Trophoblast cell (in vitro differentiated cells and primary cell): ENCODE measurements at places on chromosomes 3 and 15.

DNA sequence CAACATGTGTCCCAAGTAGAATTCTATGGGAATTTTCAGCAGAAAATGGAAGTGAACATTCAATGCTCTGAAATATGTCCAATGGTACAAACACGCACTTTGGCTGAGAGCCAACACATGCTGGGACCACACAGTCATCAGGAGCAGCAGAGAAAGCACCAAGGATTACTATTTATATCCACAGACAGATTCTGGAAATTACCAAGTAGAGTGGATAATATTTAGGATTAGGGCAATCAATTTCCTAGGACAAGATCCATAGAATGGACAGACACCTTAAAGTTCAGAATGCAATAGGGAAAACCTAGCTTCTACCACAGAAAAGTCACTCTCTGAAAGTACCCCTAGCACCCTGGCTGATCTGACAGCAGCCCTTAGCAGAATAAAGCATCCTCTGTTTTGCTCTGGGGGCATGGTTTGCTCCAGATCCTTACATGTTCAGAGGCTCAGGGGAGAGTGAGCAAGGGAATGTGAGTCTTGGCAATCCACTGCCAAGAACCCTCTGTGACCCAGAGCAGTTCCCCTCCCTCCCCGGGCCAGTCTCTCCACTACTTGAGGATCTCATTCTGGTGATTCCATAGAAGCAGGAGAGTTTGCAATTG lies 206.0 kb upstream of the WNT5A start:
- no peak for DNase-seq

DNA sequence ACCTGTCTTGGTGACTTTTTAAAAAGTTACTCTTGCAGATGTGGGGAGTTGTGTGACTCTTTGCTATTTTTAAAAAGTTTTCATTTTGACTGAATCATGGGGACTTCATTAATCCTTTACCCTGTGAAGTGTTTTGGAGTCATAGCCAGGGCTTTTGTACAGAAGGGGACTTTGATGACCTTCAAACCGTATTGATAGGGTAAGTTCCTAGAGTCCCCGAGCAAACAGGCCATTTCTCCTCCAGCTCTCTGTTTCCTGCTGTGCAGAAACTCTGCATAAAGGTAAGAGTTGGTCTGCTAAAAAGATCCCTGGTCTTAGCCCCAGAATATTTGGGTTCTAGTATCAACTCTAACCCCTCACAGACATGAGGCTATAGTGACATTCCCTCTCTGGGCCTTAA lies 170.8 kb upstream of the BCL6 start:
- no peak for DNase-seq

DNA sequence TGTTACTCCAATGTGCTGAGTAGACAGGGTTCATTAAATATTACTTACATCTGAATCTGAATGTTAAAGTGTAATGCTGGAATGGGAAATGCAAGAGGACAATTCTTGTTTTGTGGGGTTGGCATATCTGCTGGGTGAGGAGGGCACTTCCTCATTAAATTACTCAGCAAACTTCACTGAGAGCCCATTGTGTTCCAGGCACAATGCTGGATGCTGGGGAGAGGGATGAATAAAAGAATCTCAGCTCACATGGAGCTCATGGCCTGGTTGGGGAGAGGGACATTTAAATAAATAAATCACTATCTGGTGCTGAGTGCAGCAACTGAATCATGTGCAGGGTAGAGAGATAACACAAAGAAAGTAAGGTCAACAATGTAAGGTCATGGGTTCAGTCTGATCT lies 199.2 kb upstream of the CFAP20DC start:
- no peak for DNase-seq

DNA sequence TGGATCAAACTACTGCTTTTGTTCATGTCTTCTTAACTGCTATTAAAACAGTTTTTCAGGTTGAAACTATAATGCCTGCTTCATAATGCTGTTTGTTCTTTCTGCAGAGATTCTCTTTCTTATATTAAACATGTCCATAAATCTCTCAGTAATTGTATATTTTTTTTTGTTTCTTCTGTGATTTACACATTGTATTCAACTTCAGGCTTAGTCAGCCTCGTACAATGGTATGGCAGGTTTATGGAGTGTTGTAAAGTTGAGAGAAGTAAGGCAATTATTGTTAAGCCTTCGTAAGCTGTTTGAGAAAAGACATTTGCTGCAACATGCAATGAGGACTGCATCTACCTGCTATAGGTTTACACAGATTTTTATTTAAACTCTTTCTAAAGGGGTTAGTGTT lies 977.1 kb downstream of the DIPK2A start:
- no peak for DNase-seq

DNA sequence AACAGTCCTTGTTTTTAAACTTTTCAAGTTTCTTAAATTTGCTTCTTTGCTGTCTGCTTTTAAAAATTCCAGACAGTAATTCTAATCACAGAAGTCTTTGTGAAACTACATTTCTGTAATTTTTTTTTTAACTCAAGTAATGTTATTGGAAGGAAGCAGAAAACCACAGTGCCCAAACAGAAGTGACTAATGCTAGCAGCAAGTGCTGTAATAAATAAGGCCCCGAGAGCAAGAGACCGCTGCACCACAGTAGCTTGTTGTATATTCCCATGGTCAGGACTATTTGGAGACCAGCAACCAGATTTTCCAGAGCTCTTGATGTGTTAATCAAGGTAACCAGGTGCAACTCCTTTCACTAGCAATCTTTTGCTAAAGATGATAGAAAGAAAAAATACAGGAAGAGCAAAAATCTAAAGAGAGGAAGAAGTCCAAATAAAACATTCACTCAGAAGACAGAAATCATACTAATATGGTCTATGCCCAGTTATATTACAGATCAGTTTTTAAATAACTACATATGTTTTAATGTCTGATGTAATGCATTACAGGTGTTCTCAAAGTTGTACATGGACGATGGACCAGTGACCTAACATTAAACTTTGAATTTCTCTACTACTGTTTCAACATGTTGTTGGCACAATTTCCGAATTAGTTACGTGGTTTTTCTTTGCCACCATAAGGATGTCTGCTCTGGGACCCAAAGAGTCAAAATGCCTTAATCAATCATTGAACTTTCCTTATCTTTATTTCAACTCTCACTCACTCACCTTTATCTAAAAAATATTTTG lies 36.4 kb downstream of the WWTR1 start:
- no peak for DNase-seq

DNA sequence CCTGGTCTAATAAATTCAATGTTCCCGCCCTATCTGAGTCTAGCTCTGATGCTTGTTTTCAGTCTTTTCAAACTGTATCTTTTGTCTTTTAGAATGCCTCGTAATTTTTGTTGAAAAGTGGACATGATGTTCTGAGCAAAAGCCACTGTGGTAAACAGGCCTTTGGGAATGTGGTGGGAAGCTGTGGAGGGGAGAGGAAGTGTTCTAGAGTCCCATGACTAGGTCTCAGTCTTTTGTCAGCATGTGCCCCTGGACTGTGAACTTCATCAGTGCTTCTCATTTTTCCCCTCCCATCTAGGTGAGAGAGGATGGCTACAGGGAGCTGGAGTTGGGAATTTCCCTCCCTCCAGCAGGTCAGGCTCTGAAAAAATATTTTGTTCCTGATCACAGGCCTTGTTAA lies 33.7 kb downstream of the SUSD5 start:
- DNase-seq: no peak

DNA sequence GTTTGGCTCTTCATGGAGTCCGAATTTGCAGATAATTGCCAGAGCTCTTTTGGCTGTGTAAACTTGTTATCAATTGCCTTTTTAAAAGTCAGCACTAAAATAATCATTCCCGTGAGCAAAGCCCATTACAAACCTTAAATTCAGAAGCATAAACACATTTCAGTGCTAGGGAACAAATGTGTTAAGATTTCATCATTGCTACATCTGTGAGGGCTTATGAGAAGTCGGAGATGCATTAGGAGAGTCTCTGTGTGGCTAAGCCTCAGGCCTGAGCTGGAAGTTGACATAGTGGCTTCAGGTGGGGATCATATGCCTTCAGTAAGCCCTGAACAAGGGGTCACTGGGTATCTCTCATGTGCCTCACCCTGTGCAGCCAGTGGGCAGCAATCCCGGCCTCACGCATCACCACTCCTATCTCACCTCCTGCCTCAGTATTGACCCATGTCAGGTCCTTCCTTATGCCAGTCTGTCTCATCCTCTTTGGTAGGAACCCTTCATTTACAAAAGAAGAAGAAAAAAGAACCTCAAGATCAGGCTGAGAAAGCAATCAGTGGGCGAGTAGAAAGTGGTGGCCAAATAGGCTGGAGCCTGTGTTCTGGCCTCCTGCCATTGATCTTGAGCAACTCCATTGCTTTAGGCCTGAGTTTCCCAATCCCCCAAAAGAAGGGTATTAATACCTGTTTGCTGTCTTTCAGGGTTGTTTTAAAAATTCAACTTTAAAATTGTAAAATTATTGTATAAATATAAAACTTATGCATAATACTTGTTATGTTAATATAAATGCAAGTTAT lies 233.5 kb downstream of the IL20RB start:
- no peak for DNase-seq

- DNase-seq: no peak
Observed at GRCh38 chr3:23430781-23431398, 227.8 kb downstream of the UBE2E2 start.

DNA sequence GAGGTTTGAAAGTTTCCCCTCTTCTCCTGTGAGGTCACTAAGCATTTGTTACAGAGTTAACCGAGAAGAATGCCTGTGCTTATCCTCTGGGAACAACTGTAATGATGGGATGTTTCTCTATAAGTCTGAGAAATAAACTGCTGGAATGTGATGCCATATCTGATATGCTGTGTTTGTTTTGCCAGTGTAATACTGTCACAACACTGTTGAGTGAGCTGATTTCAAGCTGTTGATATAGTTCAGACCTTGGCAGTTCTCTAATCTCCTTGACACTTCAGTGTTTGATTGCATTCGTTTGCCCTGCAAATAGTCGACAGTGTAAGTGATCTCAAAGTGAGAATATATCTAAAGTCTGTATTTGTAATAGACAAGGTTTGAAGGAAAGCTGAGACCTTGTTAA lies 73.3 kb downstream of the PTPRG start:
- no peak for DNase-seq
